ENCODE measurements at places on chromosomes 7 and 10. TPM values are rescaled to one million over a fixed set of nuclear protein-coding genes. Genes with fewer than 3 reads are reported as not detected.
A peak's percentile ranks its signal among the peaks of the same experiment; 100 is the strongest.

The STEAP1 gene
- not detected for total RNA-seq

The PAX4 gene
- total RNA-seq = not detected

The PRKCQ gene
- 0.55 TPM for total RNA-seq

- peak; percentile 76 for DNase-seq
Observed at GRCh38 chr10:60114765-60115586, 208.6 kb upstream of the CCDC6 start.

The GNGT1 gene
- total RNA-seq = not detected

Measured in G401 (cell line).